ENCODE measurements at places on chromosomes 6 and 20.

DNA sequence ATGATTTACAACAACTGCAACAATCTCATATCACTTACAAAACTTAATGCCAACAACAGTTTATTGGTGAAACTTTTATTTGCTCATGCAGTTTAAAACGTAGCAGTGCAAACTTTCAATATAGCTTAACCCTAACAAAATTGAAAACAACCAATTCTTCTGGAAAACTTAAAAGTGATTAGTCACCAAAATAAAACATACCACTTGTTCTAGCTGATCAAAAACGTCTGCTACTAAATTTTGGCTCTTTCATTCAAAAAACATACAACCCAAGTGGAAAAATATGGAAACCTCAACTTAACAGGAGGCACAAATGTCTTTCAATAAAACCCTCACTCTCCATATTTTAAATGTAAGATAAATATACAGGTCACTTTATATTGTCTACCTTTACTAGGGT is 39.6 kb downstream of the COL12A1 start:
- DNase-seq = no peak

GRCh38 chr6:83053678-83054077 is 12.0 kb downstream of the UBE3D start:
- DNase-seq = no peak

DNA sequence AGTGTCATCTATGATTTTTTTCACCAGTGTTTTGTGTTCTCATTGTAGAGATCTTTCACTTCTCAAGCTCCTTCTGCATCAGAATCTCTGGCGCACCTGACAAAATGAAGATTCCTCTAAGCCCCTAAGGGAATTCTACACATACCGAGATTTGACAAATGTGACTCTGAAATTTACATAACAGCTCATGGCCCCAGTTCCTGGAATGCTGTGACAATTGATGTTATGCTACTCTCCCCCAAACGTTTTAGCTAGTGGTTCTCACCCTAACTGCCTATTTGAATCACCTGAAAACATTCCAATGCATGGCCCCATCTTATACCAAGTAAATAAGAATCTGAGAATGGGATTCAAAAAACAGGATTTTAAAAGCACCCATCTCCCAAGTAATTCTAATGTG is 162.1 kb upstream of the FKBP1C start:
- no peak for DNase-seq

DNA sequence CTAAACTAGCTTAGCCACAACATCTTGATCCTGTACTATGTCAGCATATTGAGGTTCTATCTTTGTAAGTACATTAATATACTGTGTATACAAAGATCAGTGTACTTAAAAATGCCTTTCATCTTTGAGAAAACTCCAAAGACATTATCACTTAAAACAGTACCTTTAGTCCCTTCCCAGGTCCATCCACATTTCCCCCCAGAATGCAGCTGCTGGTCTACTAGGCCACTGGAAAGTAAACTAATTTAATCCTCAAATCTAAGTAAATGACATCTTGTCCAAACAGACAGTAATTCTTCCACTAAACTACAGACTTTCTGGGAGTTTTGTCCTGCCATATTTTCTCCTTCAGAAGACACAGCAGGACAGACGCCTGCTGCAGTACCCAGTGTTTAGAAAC is 68.7 kb downstream of the SYCP2 start:
- DNase-seq = peak; percentile 18

GRCh38 chr20:50224531-50225255 is 34.1 kb downstream of the CEBPB start:
- DNase-seq = no peak

GRCh38 chr6:112431803-112432202 is 84.7 kb downstream of the RFPL4B start:
- no peak for DNase-seq

DNA sequence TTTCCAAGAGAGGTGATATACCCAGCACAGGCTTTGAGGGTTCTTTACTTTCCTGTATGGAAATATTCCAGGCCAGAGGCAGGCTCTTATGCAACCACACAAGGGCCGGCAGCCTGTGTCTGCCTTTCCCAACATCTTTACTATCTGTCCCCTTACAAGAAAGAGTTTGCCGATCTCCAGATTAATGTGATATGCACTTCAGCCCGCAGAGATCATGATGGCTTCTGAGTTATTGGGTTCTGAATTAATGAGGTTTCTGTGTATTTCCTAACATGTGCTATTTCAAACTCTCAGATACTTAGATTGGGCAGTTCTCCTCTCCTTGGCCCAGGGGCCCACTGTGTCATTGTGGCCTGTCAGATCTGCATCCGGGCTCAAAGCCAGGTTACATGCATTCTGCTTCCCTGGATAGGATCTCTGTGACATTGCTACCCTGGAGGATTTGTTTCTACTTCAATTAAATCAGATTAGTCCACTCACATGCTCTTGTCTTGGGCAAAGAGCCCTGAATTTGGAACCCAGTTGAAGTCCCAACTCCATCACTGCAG is 56.6 kb downstream of the TGM2 start:
- no peak for DNase-seq

- DNase-seq = no peak
Observed at GRCh38 chr6:146357578-146358430, 185.8 kb upstream of the RAB32 start.

DNA sequence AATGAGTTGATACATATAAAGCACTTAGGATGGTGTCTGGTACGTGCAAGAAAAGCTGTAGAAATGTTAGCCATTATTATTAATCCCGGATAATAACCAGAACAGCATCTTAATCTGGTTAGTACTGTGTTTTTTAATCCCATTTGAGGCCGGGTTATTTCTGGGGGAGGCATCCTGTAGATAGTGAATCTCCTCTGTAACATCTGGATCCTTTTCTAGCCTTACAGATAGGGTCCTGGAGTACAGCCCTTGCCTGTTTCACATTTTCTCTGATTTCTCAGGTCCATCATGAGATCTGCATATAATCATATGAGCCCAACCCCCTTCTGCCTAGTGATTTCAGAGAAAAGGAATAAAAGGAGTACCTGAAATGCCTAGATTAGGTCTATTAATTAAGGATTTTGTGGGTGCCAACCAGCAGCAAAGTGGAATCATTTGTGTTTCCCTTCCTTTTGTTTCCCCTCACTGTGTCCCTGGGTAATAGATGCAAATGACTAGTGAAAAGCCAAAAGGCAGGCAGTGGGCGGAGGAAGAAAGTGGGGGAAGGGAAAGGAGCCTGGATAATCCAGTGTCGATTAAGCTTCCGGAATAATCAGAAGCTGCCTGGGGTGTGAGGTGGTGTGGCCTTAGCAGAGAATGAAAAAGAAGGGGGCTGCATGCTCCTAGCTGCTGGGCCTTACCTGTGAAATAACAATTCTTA is 88.9 kb downstream of the SOBP start:
- no peak for DNase-seq

GRCh38 chr6:25465941-25466340 is 186.1 kb upstream of the SCGN start:
- DNase-seq = no peak

- no peak for DNase-seq
Observed at GRCh38 chr6:119353696-119354095, 4.1 kb upstream of the MAN1A1 start.

DNA sequence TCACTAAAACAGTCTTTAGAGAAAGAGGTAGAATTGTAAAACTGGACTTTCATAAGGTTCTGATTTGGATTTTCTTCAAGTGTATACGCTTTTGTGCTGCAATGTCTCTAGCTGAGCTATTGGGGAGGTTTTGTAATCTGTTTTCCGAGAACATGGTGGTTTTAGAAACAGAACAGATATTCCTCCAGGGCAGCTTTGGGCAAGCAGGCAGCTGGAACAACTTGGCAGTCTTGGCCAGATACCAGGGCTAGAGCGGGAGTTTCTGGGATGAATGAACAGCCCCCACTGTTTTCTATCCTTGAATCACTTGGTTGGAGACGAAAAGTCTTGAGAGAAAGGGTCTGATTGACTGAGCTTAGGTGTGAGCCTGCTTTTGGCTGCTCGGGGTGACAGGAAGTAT is 17.1 kb upstream of the ARMC2 start:
- DNase-seq = no peak

DNA sequence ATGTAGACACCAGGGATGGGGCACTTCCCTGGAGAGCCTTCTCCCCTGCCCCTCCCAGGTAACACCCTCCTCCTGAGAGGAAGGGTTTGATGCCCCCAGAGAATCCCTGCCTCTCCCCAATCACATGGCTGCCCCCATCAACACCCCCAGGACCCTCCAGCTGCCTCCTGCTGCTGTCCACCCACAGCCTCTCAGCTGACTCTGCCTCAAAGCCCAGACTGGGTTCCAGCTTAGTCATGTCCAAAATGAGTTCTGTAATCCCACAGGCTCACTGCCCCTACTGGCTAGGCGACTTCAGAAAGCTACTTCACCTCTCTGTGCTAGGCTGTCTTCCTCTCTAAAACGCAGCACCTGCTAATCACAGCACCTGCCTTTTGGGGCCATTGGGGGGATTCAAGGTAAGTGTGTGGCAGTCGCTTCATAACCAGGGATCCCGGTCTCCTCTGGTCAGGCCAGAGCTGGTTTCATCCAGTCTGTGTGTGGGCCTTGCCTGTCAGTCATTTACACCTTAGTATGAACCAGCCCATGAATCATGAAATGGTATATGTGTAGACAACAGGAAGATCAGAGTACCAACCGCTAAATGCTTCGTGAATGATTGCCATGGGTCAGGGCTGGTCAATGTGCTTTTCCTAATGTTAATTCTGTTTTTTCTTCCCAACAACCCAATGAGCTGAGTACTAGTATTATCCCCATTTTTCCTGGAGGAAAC is 40.4 kb downstream of the TFEB start:
- no peak for DNase-seq

- DNase-seq = no peak
Observed at GRCh38 chr6:166830891-166831363, 125.4 kb downstream of the RNASET2 start.

- no peak for DNase-seq
Observed at GRCh38 chr6:111456208-111456607, 26.8 kb downstream of the REV3L start.

GRCh38 chr6:139597771-139598755 is 223.6 kb upstream of the CITED2 start:
- DNase-seq = no peak

- no peak for DNase-seq
Observed at GRCh38 chr20:49740807-49741206, 27.1 kb upstream of the B4GALT5 start.

GRCh38 chr20:37439223-37439933 is 81.7 kb upstream of the NNAT start:
- DNase-seq = no peak

GRCh38 chr20:23240519-23240918 is 110.1 kb upstream of the NXT1 start:
- DNase-seq = no peak

DNA sequence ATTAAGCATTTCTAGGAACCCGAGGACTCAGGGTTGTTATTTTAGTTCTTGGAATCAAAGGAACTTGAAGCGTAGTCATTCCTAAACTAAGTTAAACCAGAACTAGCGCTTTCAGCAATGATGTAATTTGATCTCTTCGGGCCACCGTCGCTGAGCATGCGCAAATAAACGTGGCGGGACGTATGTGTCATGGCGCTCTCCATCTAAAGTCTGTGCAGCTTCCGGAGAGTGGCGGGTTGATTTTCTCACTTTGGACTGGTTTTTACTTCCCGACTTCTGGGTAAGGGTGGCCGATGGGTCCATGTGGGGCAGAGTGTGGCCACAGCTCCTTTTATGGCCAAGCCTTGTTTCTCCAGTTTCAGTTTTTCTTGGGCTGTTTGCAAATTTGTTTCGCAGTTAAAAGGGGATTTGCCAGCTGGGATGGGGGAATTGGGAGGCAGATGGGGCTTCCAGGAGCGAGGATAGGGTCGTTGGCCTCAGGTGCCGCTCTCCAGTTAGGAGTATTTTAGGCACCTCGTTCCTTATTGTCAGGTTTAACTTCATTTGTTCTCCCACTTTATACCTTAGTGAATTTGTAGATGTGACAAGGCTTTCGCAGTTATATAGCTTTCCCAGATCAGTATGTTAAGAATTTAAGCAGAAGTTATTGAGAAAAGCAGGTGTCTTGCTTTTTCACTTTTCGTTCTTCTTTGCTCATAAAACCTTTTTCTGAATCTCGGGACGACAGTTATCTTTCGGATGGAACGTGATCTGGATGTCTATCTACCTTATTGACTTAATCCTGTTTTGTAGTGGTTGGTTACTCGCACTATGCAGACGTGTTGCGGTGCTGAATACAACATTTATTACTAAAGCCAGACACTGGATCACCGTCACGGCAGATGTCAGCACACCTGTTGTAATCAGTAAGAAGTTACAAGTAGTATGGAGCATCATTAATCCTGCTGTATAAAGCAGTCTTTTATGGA is at the start of gene CDKAL1:
CDKAL1 (plus strand) TSS at position 163 of the 968 bp plus-strand sequence. CDS start 11,894 bp downstream, outside the sequence.
- peak; percentile 87 for DNase-seq

- no peak for DNase-seq
Observed at GRCh38 chr6:47075741-47076421, 33.7 kb upstream of the ADGRF1 start.

DNA sequence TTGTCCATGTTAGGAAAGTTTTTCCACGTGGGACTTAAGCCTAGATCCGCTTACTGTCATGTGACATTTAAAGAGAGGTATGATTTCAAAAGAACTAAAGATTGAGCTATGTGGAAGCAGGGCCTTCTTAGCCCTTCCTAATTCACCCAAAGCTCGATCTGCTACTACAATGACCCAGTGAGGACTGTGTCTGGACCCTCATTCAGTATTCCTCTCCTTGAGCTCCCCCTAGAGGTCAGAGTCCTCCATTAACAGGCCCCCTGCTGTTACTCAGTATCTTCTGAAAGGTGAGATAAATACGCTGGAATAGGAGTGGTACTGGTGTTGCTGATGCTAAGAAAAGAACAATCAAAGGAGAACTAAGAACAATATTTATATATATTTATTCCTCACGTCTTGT is 414.0 kb downstream of the GJA1 start:
- peak; percentile 36 for DNase-seq

DNA sequence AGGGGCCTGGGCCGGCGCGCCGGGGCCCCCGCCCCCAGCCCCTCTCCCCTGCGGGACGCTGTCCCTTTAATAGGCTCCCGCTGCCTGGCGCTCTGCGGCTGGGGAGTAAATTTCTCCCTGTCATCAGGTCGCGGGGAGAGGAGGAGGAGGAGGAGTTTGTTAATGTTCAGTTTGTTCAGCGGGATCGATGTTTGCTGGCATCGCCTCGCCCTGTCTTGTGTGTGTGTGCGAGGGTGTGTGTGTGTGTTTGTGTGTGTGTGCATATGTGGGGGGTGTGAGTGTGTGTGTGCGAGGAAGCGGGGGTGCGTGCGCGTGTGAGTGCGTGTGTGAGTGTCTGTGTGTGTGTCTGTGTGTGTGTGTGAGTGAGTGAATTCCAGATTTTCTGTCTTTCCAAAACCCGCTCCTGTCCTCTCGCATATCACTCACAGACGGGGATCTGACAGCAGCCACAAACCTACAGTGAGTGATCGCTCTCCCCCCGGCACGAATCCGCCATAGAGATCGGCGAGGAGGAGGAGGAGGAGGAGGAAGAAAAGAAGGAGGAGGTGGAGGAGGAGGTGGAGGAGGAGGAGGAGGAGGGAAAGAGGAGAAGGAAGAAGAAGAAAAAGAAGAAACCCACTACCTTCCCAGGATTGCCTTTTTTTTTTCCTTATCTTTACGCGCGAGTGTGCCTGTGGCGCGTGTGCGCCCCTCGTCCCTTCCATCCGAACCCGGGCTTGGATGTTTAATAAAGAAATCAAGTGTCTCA is at the start of gene TSHZ2:
TSHZ2 (plus strand) TSS at position 169 of the 748 bp plus-strand sequence. CDS start 936 bp downstream, outside the sequence.
- no peak for DNase-seq

GRCh38 chr6:23003671-23004467 is 434.5 kb downstream of the HDGFL1 start:
- peak; percentile 29 for DNase-seq

- DNase-seq = peak; percentile 79
Observed at GRCh38 chr6:69980624-69981023, 114.3 kb downstream of the COL19A1 start.

Data from SJCRH30 (cell line).